ENCODE measurements at places on chromosomes 6 and 20.
A peak's percentile ranks its signal among the peaks of the same experiment; 100 is the strongest.

DNA sequence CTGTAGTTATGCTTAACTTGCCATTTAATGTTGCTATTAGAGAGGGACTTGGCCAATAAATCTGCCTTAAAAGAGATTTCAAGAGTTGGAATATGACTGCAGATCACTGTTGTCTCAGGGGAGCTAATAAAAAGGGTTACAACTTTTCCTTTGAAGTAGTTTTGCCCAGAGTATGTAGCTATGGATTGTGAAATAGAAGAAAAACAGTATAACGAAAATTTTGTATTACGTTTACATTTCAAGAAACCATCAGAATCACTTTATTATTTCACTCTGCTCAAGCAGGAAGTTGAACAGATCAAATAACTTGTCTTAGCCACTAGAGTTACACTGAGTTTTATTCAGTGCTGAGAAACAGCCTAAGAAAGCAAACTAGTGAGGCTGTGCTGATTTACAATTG lies 3.0 kb upstream of the ZSCAN26 start:
- no peak overlapping the region for H3K4me3 ChIP-seq
- no peaks in the 10 kb centered on the region for H3K36me3 ChIP-seq
- no peak for DNase-seq

DNA sequence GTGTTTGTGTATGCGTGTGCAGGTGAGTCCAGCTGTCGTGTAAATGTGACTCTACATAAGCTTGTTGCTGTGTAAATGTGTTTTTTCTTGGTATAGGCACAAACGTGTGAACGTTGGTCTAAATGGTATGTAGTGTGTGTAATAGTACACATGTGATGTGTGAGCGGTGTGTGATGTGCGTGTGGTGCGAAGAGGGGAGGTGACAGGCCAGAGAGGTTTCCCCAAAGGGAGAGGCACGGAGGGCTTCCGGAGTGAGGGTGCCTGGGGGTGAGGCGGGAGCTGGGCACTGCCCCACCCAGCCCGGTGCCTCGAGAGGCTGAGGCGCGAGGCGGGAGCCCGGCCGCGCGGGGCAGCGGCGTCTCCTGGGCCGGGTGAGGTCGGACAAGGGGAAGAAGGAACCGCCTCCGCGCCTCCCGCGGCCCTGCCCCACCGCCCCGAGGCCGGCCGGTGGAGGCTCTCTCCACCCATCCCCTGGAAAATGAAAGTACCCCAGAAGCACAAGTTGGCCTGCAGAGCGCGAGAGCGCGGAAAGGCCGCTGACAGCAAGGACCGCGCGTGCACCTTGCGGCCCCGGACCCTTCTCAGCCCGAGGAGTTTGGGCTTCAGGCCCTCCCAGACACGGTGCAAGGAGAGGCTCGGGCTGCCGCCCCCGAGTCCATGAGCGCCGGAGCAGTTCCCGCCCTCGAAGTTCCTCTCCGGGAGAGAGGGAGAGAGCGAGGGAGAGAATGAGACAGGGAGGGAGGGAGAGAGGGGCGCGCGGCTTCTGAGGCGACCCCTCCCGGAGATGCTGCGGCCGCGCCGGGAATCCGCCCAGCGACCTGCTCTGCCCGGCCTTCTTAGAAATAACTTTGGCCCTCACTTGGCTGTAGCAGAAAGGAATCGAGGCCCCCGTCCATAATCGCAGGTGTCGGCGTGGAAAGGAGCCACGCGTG lies 43.2 kb upstream of the OSTM1 start:
- DNase-seq, result no peak
- H3K4me1 ChIP-seq, result peaks cover 41% of the 10 kb centered on the region
- no peaks in the 10 kb centered on the region for H3K36me3 ChIP-seq
- peak overlapping the region; percentile 81 for H3K4me3 ChIP-seq

- DNase-seq, result no peak
- H3K4me1 ChIP-seq, result no peaks in the 10 kb centered on the region
- H3K27me3 ChIP-seq, result no peaks in the 10 kb centered on the region
Measured at GRCh38 chr6:167404385-167405049, 79.6 kb downstream of the TTLL2 start.

- H3K4me1 ChIP-seq, result no peaks in the 10 kb centered on the region
- no peaks in the 10 kb centered on the region for H3K27me3 ChIP-seq
- H3K36me3 ChIP-seq, result no peaks in the 10 kb centered on the region
- no peak overlapping the region for H3K4me3 ChIP-seq
- H3K27ac ChIP-seq, result no peak overlapping the region
Measured at GRCh38 chr6:127997496-127998164, 96.8 kb upstream of the THEMIS start.
